ENCODE measurements at places on chromosomes 4 and X. TPM values are rescaled to one million over a fixed set of nuclear protein-coding genes. Genes with fewer than 3 reads are reported as not detected.

The C4orf50 gene
- polyA plus RNA-seq = not detected

The PABPC1L2A gene
- not detected for polyA plus RNA-seq

The NIPAL1 gene
- polyA plus RNA-seq = 0.24 TPM

The SNCA gene
- polyA plus RNA-seq = 3.4 TPM

The IGFBP7 gene
- 857 TPM for polyA plus RNA-seq

The ZNF275 gene
- polyA plus RNA-seq = 6.3 TPM

The SMARCA1 gene
- 7.6 TPM for polyA plus RNA-seq

DNA sequence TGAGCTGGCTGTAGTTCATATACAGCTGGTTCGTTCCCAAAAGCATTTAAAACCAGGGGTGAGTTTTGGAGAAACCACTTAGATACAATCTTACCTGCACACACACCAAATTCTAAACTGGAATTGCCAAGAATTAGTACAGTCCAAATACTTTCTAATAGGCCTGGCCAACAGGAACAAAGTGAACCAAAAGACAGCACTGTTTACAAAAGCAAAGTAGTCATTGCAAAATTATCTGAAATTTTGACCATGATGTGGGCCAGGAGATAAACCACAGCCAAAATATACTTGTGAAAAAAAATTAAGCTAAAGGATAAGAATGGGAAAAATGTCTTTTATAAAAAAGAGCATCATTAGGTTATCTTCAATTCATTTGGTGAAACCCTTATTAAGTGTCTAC is 37.9 kb upstream of the NAP1L5 start:
- no peak for DNase-seq

DNA sequence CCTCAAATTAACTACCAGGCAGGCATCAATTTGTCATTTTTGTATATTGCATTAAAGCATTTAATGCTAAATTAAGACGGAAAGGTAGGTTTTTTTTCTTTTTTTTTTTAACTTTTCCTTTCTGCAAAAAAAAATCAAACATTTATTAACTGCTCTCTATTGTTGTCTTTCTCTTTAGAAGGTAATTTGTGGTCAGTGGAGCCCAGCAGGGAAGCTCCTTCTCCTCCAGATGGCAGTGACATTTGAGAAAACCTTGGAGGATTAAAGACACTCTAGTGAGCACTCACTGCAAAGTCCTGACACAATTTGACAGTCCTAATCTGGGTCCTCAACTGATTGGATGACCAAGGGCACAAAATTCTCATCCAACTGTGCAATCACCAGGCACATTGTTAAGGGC is 102.4 kb downstream of the SLIT2 start:
- DNase-seq = no peak

GRCh38 chr4:67091673-67092072 is 453.6 kb downstream of the CENPC start:
- DNase-seq = no peak

DNA sequence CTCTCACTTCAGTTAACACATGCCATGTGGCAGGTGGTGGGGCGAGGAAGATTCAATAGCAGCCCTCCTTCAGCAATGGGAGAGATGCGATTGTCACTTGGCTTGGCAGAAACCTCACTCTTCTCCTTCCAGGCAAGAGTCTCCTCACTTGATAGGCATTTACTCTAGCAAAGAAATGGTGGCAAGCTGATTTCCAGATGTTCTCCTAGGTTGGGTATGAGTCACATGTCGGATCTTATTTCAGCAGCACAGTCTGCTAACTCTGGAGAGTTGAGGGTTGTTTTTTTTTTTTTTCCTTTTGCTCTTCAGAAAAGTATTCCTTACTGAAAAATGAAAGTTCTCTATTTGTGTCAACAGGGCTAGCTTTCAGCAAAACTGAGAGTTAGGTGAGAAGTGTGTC is 119.5 kb upstream of the CHRDL1 start:
- no peak for DNase-seq

DNA sequence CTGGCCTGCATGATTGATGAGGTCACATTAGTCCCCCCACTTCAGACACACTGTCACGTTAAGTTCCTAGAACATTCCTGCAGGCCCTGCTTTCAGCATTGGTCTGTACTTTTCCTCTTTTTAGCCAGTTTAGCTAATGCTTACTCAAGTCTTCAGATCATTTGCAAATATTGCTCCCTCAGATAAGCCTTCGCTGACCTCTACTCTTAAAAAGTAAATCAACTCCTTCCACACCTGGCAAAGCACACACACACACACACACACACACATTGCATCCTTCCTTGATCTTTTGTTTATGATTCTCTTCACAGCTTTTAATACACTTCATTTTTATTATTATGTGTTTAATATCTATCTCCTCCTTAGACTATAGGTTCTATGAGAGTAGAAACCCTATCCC is 31.4 kb downstream of the PARM1 start:
- DNase-seq = no peak

DNA sequence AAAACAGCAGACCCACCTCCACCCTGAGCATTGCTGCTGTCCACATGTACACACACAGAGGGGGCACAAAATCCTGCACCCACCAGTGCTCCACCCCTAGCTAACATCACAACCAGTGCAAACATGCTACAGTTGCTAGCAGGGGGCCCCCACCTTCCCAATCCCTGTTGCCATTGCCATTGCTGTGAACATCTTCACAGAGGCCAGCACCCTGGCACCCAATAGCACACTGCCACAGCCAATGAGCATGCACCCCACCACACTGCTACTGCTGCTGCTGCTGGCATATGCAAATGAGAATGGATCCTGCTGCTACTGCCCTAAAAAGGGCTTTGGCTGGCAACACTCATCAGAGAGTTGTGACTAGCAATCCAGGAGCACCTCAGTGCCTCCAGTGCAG is 1061.9 kb downstream of the ARAP2 start:
- no peak for DNase-seq

- no peak for DNase-seq
These were observed 6.6 kb upstream of the CLDN24 start for GRCh38 chr4:183328832-183329231.

DNA sequence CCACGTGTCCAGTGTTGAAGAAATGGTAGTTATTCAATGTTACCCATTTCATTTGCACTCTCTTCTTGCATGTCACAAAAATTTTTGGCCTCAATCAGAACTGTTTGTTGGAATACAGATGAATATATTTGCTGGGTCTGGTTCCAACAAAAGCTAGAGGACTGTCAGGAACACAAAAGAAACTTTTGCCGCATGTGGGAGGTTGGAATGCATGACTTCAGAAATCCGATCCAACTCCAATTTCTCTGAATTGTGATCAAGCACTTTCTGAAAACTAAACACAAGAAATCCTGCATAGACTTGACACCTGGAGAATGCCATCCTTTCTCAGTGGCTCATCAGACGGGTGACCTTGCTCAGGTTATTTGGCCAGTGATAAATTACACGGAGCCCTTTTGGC is 15.4 kb downstream of the SETD7 start:
- DNase-seq = no peak

- no peak for DNase-seq
These were observed 162.5 kb downstream of the GASK1B start for GRCh38 chr4:158010361-158010760.

GRCh38 chr4:27020603-27021002 is 160.0 kb downstream of the STIM2 start:
- no peak for DNase-seq

- DNase-seq = no peak
These were observed 6.1 kb downstream of the IL9R start for GRCh38 chrX:156003486-156004185.

- DNase-seq = peak; percentile 6
These were observed 82.6 kb downstream of the GK start for GRCh38 chrX:30735839-30736238.
